Adipose tissue (tissue), 3 donors: ENCODE measurements at places on chromosomes 1 and 21. TPM values are rescaled to one million over a fixed set of nuclear protein-coding genes. Genes with fewer than 3 reads are reported as not detected.

The FAAH gene
- 9.2 TPM for polyA plus RNA-seq

The EBNA1BP2 gene
- polyA plus RNA-seq, result 69.6 TPM

The AIM2 gene
- 0.13 TPM for polyA plus RNA-seq

The SYT2 gene
- polyA plus RNA-seq, result 0.01 TPM

The LDLRAP1 gene
- polyA plus RNA-seq, result 11.3 TPM

The RAP1GAP gene
- polyA plus RNA-seq, result 65.5 TPM

The CACNA1S gene
- polyA plus RNA-seq, result not detected

The FLG gene
- polyA plus RNA-seq, result not detected

The PTPN22 gene
- 0.60 TPM for polyA plus RNA-seq

The AMY2A gene
- polyA plus RNA-seq, result 3.9 TPM

The DIRAS3 gene
- polyA plus RNA-seq, result 16.6 TPM

The NUP210L gene
- 0.02 TPM for polyA plus RNA-seq

The SPRR2G gene
- not detected for polyA plus RNA-seq

The ITGB2 gene
- 81.7 TPM for polyA plus RNA-seq

The MMP23B gene
- 0.89 TPM for polyA plus RNA-seq

The LCE1C gene
- not detected for polyA plus RNA-seq

The FALEC gene
- polyA plus RNA-seq, result 0.15 TPM

The TRAPPC3 gene
- 37.1 TPM for polyA plus RNA-seq

The HAO2 gene
- not detected for polyA plus RNA-seq

The RGSL1 gene
- not detected for polyA plus RNA-seq

The WNT2B gene
- 0.52 TPM for polyA plus RNA-seq

The FMO4 gene
- polyA plus RNA-seq, result 2.1 TPM

The HES4 gene
- 14.2 TPM for polyA plus RNA-seq

The THEM5 gene
- polyA plus RNA-seq, result not detected

The CCDC17 gene
- polyA plus RNA-seq, result 0.77 TPM

The GPR3 gene
- polyA plus RNA-seq, result 0.94 TPM

The GOLT1A gene
- polyA plus RNA-seq, result not detected

The CD101 gene
- polyA plus RNA-seq, result 1.1 TPM

The APCS gene
- polyA plus RNA-seq, result 0.55 TPM

The DYNLT5 gene
- 0.67 TPM for polyA plus RNA-seq

The ARMH1 gene
- 0.56 TPM for polyA plus RNA-seq

The TINAGL1 gene
- 190 TPM for polyA plus RNA-seq

The SPATA45 gene
- polyA plus RNA-seq, result not detected

The NBPF9 gene
- 10.2 TPM for polyA plus RNA-seq

The PLA2G2C gene
- polyA plus RNA-seq, result not detected

The KCNJ15 gene
- polyA plus RNA-seq, result 2.9 TPM

The IQGAP3 gene
- polyA plus RNA-seq, result 0.22 TPM

The IQCC gene
- polyA plus RNA-seq, result 0.56 TPM

The CFHR2 gene
- not detected for polyA plus RNA-seq

The PPT1 gene
- 54.4 TPM for polyA plus RNA-seq

The RGS8 gene
- polyA plus RNA-seq, result not detected

The BEST4 gene
- not detected for polyA plus RNA-seq

The TFAP2E gene
- polyA plus RNA-seq, result 0.28 TPM

The MPC2 gene
- polyA plus RNA-seq, result 35.7 TPM

The GSTM5 gene
- polyA plus RNA-seq, result 5.8 TPM

The HSD3B2 gene
- 0.05 TPM for polyA plus RNA-seq

The WNT9A gene
- 3.4 TPM for polyA plus RNA-seq

The KIFAP3 gene
- polyA plus RNA-seq, result 14.5 TPM

The S100A7 gene
- polyA plus RNA-seq, result not detected

The SPATA46 gene
- polyA plus RNA-seq, result not detected
